Stimulated activated CD8-positive, alpha-beta memory T cell treated with anti-CD3 and anti-CD28 coated beads, Interleukin-4, amount 100 ng/mL, for 4 hours (primary cell): ENCODE measurements at places on chromosomes 11 and 22.

- no peak for DNase-seq
Observed at GRCh38 chr11:120722524-120722923, 211.0 kb downstream of the GRIK4 start.

DNA sequence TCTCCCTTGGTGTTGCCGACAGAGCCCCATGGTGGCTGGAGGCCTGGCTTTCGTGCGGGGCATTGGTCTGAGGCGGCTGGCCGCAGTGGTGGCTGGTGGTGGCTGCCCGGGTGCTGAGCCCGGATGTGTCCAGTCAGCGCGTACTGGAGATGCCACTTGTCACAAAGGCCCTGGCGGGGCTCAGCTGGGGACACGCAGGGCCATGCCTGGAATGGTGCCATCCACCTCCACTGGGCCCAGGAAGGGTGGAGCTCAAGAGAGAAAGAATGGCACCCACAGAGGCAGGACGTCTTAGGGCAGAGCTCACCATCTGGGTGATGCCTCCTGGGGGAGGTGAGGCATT is 92.5 kb downstream of the CEP164 start:
- no peak for DNase-seq

- DNase-seq: no peak
Observed at GRCh38 chr11:81866896-81867295, 866.8 kb downstream of the FAM181B start.

GRCh38 chr11:112050721-112051120 is 23.1 kb downstream of the PIH1D2 start:
- DNase-seq: no peak

DNA sequence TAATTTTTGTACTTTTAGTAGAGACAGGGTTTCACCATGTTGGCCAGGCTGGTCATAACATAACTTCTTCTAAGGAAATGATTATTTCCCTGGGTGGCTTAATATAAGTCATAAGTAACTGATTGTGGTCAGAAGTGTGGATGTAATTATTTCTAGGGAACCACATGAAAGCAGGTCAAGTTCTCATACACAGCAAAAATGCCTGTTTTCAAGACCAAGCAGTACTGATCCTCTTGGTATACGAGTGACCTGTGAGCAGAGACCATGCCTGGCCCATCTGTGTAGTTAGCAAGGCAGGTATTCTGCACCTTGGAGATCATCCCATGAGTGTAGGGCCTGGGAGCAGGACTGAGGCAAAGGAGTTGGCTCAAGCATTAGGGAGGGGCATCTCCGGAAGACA is 32.5 kb upstream of the NUCB2 start:
- no peak for DNase-seq

DNA sequence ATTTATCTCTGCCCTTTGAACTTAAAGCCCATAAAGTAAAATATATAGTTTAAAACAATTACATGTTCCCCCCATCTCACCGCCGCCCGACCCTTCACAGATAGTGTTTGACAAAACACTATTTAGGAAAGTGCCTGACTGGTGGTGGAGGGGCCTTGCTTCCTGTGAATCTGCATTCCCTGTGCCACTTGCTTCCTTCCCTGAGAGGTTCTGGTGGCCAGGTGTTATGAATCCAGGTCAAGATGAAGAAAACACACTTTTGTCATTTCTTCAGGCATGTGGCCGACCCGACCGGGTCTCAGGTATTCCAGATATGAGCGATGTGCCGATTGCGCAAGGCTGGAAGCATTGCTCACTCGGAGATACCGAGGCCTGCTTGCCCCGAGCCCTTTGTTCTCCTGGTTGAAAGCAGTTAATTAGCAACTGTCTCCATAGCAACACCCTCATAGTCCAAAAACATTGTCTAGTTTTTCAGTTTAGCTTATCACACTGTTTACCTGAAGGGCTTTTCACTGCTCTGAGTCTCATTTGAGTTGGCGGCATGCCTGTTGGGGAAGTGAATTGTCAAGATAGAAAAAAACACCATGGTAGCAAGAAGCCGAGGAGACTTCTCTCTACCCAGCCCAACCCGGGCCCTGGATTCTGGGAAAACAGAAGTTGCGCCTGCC is 128.3 kb downstream of the TEAD1 start:
- DNase-seq: no peak

DNA sequence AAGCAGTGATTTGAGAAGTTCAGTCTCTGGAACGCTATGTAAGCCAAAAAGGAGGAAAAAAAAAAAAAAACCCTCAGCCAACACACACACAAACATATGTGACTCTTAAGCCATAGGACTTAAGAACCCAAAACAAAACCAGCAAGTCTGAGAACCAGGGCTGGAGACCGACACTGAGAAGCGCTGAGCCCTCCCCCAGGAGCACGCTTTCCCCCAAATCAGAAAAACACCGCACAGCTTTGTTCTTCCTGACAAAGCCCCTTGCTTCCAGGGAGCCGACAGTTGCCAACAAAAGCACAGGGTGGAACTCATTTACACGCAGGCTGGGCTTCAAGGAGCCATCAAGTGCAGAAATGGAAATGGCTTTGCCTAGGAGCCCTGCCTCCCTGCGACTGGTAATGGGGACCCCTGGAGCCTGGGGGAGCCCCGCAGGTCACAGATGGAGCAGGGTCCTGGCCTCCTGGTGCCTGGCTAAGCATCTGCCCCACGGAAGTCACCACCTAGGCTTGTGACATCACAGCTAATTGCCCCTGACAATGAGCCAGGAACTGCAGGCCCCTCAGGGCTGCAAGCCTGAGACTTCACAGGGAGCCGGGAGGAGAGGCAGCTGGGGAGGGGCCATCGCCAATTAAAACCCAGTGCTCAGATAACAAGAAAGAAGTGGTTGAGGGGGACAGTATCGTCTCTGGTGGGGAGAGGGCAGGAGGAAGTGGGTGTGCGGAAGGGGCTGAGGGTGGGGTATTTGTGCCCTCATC is 66.9 kb downstream of the NFAM1 start:
- no peak for DNase-seq

- no peak for DNase-seq
Observed at GRCh38 chr11:102267609-102268008, 49.7 kb upstream of the BIRC3 start.

- no peak for DNase-seq
Observed at GRCh38 chr11:12968826-12969225, 40.3 kb upstream of the RASSF10 start.

DNA sequence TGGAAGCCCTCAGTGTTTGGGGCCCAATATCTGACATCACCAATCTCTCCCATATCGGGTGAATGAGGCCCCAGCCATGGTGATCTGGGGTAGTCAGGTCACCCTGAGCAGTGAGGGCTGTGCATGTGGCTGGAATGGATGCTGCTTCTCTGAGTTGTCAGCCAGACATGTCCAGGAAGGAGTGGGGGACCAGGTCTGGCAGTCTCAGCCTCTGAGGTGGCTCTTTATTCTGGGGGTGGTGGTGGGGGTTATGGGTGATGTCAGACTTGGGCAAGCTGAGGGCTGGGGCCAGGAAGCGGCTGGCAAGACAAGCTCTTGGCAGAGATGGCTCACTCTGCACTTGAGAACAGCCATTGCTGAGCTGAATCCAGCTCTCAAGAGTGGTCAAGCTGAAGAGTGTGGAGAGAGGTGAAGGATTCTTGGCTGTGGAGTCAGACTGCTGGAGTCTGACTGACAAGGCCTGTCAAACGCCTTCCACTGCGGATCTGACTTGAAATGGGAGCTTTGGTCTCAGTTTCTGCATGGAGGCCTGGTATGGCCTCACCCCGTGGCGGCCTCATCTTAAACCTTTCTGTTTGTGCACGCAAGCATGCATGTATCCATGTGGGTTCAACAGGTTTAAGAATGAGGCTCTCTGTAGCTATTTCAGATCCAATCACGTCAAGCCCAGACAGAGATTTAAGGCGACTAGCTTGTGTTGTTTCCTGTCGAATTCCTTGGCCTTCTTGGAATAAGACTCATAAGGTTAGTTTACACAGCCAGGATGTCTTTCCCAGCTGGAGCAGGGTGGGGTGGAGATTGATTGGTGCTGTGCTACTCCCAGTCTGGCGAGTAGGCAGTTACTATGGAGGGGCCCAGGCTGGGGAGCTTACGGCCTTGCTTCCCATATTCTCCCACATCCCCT is 83.9 kb upstream of the TIMP3 start:
- no peak for DNase-seq

DNA sequence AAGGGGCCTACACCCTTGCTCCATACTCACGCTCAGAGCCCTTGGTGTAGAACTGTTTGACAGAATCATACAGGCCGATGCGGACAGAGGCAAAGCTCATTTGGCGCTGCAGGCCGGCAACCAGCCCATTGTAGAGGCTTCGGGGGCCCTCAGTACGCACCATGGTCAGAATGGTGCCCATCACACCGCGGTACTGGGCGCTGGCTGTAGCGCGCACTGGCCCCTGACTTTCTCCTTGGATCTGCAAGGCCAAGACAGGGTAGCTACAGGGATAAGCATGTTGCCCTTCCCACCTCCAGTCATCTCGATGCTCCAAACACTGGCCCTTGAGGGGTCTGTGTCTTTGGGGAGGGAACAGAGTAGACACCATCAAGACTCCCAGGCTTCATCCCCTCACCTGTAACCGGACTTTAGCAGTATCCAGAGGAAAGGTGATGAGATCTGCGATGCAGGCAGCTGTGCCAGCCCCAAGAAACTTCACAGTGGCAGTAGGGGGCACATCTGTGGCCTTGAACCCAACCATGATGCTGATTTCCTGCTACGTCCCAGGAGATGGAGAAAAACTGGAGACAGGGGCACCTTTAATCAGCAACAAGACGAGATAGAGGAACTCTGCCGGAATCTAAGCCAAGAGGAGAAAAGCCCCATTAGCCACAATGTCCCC is 4.7 kb downstream of the UCP2 start:
- no peak for DNase-seq

DNA sequence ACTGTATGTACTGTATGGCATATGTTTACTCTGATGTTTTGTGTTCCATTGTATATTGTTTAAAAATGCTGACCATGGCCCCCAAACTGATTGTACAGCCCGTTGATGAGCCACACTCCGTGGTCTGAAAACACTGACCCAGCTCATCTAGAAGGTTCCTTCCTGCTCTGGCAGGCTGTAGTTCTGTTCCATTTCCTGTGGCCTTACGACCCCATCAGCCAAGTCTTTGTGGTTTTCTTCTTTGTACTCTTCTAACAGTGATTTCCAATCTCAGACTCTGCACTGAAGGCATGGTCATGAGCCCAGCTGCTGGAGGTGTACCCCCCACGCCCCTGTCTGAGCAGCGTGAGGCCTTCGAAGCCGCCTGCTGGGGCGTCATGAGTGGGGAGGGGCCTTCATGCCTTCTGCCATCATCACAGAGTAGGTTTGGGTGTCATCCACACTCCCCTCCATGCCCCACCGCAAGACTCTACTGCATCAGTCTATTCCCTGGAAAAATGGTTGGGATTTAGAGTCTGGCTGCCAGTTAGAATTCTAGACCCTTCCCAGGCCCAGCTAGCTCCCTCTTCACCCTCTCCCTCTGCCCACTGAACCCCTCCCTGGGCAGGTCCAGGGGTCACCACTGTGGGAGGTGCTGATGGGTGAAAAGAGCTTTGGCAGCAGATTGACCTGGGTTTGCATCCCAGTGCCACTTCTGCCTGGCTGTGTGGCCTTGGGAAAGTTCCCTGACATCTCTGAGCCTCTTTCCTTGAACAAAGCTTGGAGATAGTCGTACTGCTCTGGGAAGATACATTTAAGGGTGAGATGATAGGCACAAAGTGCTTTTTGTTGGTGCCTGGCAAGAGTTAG is 11.3 kb upstream of the C11orf96 start:
- no peak for DNase-seq

- DNase-seq: no peak
Observed at GRCh38 chr11:92128026-92128425, 96.6 kb upstream of the FAT3 start.

DNA sequence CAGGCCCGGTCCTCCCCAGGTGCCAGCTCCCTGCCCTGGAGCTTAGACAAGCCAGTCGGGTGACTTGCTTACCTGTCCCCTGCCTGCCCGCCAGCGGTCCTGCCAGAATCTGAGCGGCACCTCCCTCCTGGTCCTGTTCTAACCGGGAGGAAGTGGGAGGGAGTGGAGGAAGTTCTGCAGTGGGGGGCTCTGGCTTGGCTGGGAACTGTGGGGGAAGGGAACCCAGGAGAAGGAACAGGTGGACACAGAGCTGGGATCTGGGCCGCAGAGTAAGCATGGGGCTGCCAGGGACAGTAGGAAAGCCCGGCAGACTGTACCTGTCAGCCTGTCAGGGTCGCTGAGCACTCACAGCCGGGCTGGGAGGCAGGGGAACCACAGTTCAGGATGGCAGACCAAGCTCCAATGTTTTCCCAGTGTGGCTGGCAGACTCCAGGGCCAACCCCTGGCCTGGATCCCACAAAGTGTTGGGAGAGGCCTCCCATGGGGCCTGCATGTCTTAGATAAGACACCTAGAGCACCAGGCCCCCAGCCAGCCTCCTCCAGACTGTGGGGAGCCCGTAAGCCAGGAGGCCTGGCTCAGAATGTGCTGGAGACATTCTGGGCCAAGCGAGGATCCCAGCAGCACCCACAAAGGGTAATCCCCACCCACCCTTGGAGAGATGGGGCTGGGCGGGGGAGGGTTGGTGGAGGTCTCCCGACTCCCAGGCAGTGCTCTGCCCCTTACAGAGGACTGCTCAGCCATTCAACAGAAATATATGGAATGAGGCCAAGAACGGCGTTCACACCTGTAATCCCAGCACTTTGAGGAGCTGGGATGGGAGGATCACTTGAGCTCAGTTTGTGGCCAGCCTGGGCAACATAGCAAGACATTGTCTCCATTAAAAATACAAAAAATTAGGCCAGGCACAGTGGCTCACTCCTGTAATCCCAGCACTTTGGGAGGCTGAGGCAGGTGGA is 2.3 kb downstream of the CYB5R3 start:
- no peak for DNase-seq

DNA sequence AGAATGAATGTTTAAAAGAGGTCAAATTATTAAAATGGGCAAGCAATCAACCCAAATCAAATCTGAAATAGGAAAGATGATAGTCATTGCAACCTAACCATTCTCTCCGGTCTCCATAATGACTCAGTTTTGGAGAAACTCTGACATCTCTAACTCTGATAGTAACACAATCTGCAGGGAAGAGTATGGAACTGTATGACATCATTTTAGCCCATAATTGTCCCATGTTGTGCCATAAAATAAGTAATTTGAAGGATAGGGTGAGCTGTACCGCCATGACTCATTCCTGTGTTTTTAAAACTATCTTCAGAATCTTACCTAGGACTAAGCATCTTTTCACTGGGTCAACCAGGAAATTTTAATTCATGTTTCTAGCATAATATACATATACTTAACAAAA is 350.8 kb downstream of the DLG2 start:
- DNase-seq: no peak
